ENCODE measurements at places on chromosomes 16 and 17.

DNA sequence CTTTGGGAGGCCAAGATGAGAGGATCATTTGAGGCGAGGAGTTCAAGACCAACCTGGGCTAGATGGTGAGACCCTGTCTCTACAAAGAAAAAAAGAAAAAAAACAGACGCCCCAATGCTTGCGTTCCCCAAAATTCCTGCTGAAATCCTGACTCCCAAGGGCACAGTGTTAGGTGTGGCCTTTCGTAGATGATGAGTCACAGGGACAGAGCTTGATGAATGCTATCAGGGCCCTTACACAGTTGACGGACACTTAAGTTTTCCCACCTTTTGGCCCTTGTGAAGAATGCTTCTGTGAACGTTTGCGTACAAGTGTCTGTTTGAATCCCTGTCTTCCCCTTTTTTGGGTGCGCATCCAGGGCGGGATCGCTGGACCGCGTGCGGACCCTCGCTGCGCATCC, 16.5 kb upstream of the ZNF750 start:
- DNase-seq = no peak

- DNase-seq = no peak
Measured at GRCh38 chr16:3283543-3284447, 504 bp downstream of the ZNF263 start.

DNA sequence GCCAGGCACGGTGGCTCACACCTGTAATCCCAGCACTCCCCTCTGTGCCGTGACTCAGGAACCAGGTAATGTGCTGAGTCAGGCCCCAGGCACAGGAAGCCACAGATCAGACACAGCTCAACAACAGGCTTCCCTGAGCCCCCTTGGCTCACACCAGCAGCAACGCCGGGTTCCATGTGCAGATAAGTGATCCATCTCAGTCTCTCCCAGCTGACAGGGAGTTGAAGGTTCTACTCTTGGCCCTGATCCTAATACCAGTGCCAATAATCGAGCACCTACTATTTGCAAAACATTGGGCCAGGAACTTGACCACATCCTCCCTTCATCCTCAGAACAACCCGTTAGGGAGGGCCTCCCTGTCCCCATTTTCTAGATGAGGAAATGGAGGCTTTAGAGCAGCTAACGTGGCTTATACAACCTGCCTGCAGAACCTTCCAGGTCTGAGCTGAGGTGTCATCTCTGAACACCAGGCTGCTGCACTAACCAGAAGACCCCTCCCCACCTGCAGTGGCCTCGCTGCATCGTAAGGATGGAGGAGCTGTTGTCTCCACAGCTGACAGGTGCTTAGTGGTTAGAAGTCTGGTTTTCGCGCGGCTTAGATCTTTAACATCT, 64.8 kb upstream of the AMZ2 start:
- no peak for DNase-seq

DNA sequence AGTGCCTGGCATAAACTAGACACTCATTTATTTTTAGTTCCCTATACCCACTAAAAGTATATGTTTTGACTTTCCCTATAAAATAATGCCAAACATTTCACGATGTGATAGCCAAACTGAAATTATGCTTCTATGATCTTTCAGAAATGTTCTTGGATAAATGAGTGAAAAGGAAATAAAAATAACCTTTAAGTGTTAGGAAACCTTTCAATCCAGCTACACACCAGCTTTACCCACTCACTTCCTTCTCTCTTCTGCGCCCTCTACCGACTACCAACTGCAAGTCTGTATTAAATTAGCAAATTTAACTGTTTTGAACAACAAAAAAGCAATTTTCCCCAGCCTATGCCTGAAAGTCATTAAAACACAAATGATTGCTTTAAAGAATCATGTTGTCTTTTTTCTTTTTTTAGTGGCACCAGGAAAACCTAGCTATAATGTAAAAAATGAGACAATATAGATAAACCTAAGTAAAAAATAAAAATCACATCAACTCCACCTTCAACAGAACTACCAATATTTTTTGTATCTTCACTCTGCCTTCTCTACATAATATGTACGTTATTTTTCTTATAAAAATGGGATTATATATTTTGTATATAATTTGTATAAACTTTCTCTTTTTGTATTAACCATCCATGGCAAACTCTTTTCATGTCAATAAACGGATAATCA, 13.2 kb upstream of the TMEM100 start:
- DNase-seq = peak; percentile 78

DNA sequence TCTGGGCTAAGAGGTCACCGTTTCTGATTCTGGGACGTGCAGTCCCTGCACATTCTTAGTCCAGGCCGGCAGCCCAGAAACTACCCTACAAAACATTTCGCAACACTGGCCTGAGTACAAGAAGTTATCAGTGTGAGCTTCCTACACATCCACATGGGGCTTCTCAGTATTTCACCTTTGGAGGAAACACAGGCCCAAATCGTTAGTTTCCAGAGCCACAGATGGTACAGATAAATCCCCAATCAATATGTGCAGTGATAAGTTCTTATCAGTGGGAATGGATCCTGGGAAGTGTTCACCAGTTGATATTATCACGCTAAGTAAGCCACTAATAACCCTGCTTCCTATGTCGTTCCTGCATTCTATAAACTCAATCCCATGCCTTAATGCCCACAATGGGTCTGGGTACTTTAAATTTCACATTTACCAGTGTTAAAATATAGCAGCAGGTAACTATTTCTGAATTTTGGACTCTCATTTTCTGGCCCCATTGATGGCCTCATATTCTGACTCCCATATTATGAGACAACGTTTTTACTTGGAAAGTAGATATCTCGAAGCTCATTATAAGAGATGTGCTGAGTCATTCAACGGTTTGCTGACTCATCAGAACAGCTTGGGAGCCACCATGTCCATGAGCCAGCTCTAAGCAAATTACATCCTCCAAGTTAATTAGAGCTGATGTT, 370.2 kb upstream of the MAF start:
- no peak for DNase-seq

Measured in AML-193 (cell line).